ENCODE measurements at places on chromosomes 7 and 10.
A peak's percentile ranks its signal among the peaks of the same experiment; 100 is the strongest.

- DNase-seq, result no peak
Measured at GRCh38 chr7:32255036-32255435, 184.8 kb upstream of the PDE1C start.

DNA sequence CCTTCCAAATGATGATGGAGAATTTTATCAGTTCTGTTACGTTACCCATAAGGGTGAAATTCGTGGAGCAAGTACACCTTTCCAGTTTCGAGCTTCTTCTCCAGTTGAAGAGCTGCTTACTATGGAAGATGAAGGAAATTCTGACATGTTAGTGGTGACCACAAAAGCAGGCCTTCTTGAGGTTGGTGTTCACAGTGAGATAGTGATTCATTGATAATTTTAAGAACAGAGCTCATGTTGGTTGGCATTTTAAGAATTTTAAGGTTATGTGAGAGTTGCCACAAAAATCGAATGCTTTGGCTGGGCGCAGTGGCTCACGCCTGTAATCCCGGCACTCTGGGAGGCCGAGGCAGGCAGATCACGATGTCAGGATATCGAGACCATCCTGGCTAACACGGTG lies 25.9 kb downstream of the TAX1BP1 start:
- DNase-seq, result no peak

DNA sequence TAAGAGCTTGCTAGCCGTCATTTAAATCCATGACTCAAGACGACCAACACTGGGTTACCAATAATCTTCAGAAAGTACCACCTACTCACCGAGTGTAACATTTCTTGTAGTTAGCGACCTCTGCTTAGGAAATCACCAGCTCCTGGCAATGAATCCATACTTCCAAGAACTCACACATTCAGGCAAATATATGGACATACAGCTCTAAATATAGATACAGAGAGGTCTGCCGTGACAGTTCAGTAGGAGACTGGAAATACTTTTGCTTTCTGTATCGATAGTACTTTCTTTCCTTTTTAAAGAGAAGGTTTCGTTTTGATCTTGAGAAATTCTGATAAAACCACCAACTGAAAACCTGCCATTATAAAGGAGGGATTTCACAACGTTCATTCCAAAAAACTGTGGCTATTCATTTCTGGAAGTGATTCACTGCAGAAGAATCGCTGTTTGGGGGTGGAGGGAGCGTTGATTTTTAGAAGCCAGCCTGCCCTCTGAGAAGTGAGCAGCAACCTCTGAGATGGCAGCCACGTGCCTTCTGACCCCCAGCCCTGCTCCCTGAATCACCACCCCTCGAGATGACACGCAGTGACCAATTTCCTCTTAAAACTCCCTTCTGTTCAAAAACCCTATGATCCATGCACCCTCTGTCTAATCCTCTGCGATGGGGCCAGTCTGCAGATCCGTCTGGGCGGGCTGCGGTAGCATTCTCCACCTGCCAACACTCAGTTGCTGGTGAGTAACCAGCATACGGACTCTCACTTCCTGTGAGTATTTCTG lies 179.0 kb upstream of the KLF14 start:
- peak; percentile 99 for DNase-seq

DNA sequence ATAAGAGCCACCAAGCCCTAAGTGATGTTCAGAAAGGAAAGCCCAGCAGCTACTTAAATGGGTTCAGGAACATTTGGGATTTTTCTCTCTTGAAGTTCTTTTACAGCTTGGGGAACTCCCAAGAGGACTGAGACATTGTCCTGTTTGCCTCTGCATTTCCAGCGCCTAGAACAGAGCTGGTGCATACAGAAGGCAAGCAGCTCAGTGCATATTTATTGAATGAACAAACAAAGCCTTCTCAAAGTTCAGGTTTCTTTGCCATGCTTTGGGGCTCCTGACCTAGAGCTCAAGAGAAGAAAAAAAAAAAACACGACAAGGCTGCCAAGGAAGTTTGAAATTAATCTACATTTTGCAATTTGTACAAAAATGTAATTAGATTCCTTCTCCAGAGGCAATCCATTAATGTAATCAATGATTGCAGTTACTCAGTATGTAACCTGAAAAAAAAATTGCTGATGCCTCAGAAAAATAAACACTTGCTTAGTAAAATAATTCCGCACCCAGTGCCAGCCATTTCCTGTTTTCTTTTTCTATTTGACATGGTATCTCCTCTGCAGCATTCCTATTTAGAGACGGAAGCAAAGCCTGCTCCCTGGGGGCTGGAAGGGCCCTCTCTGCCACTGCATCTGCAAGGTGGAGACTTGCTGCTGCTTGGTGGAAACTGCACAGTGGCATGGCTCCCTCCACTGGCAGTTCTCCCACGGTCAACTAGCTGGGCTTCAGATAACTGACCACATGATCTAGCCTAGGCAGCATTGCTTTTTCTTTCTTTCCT lies 157.3 kb downstream of the TMEM178B start:
- no peak for DNase-seq

DNA sequence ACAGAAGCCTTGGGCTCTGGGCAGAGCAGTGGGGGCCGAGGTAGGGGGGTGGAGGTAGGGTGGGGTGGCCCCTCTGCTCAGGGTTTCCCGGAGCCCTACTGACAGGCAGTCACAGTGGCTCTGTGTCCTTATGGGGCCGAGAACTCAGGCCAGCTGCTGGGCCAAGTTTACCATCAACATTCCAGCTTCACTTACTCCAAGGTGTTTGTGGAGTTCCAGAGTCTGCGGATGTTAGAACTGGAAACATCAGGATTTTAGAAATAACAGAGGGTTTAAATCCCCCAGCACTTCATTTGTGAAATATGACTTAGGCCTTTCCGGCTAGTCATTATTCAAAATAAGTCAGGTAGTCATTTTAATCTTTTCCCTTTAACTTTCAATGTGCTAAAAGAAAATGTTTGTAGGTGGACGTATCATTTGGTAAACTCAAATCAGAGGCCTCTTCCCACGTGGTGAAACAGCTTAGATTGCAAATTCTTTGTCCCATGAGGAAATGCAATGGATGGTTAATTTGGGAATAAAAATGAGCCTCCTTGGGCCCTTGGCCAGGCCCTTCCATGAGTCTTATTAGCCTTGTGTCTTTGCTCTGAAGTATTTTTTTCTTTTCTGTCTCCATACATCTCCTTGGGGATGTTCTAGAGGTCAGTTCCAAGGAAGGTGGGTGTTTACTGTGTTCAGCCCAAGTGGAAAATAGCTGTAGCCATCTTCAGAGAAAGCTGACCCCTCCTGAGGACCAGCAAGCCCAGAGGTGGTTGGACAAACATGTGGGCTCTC lies 99.6 kb upstream of the BTBD16 start:
- DNase-seq, result no peak

GRCh38 chr7:31890198-31890597 lies 180.0 kb downstream of the PDE1C start:
- no peak for DNase-seq

- peak; percentile 22 for DNase-seq
Measured at GRCh38 chr7:24840563-24840962, 83.3 kb upstream of the GSDME start.

DNA sequence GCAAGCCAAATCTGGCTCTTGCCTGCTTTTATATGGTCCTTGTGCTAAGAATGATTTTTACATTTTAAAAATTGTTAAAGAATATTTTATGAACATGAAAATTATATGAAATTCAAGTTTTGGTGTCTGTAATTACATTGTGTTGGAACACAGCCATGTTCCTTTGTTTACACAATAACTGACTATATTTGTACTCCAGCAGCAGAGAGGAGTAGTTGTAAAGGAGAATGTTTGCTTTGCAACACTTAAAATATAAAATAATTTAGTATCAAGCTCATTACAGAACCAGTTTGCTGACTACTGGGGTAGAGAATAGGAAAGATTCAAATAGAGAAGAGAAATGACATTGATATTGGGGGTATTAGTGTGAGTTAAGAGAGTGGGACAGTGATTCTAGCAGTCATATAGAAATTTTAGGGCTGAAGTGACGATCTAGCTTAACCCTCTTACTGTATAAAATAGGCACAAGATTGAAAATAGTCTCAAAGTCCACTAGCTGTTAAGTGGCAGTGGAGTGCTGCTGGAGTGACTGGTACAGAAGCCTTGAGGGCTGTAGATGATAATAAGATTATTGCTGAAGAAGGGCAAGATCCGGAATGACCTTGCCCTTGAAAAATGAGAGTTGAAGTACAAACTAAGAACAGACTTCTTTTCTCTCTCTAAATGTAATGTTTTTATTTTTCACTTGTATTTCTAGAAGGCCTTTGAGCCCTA lies 28.2 kb downstream of the SGPL1 start:
- no peak for DNase-seq

GRCh38 chr10:851901-852300 lies 79.6 kb downstream of the LARP4B start:
- DNase-seq, result no peak

GRCh38 chr7:121941830-121942229 lies 68.9 kb downstream of the PTPRZ1 start:
- DNase-seq, result no peak

DNA sequence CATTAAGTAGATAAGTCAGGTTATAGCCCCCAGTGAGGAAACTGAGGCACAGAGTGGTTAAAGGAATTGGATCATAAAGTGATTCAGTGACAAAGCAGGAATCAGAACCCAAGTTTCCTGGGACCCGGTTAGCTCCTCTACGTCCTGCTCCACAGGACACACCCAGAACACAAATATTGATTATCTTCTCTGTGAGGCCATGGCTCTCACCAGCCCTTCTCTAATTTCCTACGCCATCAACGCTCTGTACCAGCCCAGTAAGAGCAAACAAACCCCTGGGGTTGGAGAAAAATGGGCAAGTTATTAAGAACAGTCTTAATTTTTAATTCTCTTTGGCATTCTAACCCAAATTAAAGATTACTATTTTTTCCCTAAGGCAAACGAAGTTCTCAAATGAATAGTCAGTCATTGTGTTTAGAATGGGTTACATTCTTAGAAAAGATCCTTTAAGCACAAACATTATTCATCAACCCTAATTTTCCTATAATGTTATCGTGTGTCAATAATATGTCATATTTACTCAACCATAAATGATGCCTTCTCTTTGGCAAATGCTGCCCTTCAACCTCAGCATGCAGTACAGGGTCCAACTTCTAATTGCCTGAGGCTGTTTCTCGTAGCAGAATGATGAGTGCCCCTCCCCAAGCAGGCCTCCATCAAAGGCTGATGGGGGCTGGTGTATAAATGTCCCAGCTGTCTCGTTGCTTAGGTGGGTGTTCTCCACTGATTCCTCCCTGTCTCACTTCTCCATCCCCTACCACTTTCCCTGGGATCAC lies 25.4 kb upstream of the TM9SF3 start:
- no peak for DNase-seq

DNA sequence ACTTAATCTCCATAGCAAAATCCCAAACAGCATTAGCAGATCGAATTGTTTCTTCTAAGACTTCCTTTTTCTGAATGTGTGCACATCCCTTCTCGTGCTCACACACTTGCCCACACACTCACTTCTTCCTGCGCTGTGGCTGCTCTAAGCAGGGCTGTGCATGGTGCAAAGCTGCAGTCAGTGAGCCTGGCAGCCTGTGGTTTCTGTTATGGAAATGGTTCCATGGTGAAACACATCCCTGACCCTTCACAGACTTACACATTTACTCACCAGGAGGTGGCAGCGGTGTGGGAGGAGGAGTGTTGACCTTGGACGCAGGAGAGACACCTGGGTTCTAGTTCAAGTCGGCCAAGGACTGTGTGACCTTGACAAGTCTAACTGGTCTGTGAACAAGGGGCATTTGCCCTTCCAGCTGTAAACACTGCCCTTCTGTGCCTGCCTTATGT lies 24.9 kb downstream of the MTURN start:
- DNase-seq, result peak; percentile 40

GRCh38 chr7:122143376-122143750 lies 686 bp downstream of the AASS start:
- DNase-seq, result peak; percentile 4

DNA sequence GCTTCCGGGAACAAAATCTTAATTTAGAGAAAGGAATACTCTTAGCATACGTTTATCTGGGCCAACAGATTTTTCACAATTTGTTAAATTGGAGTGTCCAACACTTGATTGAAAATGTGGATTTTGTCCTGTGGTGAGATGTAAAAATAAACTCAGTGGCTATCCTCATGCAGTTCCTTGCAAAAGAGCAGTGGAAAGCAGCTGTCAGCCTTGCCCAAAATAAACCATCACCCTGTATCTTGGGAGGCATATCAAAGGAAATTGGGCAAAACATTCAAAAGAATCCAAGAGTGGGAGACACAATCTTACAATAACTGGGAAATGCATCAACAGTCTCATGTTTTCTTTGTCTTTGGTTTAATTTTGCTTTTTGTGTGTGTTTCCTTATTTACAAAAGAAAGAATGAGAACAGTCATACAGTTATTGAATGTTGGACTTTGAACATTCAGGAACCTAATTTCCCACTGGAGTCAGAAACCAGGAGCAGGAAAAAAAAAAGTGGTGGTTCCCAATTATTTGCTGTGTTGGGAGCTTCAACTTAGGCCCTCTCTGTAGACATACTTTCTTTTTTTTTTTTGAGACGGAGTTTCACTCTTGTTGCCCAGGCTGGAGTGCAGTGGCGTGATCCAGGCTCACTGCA lies 44.4 kb upstream of the DGKI start:
- DNase-seq, result no peak

- DNase-seq, result no peak
Measured at GRCh38 chr10:113929522-113929921, 75.1 kb downstream of the NHLRC2 start.

Data from fibroblast of skin of right biceps (primary cell).